Nucleus accumbens (tissue), 56 donors: ENCODE measurements at places on chromosomes 1 and 21.

GRCh38 chr21:45820171-45821091 lies 161.1 kb upstream of the COL6A1 start:
- DNase-seq = peak; percentile 78

GRCh38 chr1:111366256-111366655 lies 61.3 kb downstream of the OVGP1 start:
- no peak for DNase-seq

GRCh38 chr1:1402072-1402900 lies 3.2 kb upstream of the CCNL2 start:
- DNase-seq = no peak

GRCh38 chr1:197913495-197914276 lies 3.5 kb upstream of the LHX9 start:
- DNase-seq = no peak
